Activated CD4-positive, alpha-beta T cell treated with anti-CD3 and anti-CD28 coated beads, Interleukin-2, amount 10 ng/mL, durations not matched to agents 24 days and 14 days (primary cell): ENCODE measurements at places on chromosomes 16 and 17. TPM values are rescaled to one million over a fixed set of nuclear protein-coding genes. Genes with fewer than 3 reads are reported as not detected.
A peak's percentile ranks its signal among the peaks of the same experiment; 100 is the strongest.

TCAP gene
- total RNA-seq, result 0.83 and 1.0 TPM in 2 replicates

C16orf46 gene
- 0.54 and 0.86 TPM in 2 replicates for total RNA-seq

- no peak overlapping the region for H3K27ac ChIP-seq
- no peaks in the 10 kb centered on the region for H3K4me1 ChIP-seq
- DNase-seq, result no peak
These were observed 7.6 kb downstream of the PDILT start for GRCh38 chr16:20396846-20397467.

DNA sequence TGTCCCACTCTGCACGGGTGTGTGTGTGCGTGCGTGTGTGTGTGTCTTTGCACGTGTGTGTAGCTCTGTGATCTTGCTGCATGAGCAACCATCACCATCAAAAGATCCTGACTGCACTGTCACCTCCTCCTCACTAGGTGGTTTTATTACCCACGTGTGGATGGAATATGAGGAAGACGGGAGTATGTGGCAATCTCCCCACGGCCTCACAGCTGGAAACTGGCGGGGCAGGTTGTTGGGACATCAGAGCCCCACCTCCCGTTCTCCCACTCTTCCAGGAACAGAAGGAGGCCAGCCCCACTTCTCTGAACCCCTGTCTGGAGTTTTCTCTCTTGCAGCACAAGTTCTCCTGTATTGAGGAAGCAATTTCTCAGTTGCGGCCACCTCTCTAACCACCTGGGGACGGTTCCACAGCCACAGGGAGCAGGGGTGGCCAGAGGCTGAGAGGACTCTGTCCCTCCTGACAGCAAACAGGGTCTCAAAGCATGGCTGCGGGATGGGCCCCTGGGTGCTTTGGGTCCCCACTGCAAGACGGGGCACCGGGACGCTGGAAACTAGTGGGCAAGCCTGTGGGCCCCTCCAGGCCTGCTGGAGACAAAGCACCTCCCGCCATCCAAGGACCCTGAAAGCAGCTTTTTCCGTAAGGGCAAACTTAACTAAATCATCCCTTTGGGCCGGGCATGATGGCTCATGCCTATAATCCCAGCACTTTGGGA, 27.9 kb upstream of the ATP2C2 start:
- no peak for DNase-seq
- H3K27me3 ChIP-seq, result peaks cover 6% of the 10 kb centered on the region
- no peak overlapping the region for H3K4me3 ChIP-seq
- no peaks in the 10 kb centered on the region for H3K4me1 ChIP-seq

- peaks cover 9% of the 10 kb centered on the region for H3K4me1 ChIP-seq
- H3K27ac ChIP-seq, result no peak overlapping the region
- peaks cover 30% of the 10 kb centered on the region for H3K27me3 ChIP-seq
These were observed 24.5 kb upstream of the TEKT1 start for GRCh38 chr17:6856051-6856450.

DNA sequence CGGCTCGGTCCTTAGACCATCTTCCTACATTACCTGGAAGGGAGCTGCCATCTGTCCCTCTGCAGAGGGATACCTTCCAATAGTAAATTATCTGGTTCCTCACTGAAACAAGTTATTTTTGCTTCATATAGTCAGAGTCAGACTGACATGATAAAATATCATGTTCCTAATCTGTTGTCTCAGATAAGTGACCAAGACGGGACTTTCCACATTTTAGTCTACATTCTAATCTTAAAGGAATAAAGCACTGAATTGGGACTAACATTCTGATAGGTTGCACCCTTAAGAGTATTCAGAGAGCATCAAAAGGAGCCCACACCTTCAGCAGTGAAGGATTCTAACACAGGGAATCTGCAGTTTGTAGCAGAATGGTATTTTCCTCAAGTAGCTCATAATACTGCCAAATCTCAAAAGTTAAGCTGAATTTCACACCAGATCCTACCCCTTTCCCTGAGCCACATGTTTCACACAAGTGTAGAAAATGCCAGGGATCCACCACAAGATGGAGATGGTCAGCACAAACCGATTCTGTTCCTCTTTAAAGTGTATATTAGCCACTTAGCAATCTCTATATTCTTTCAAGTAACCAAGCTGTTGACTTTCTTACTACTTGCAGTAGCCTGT, 13.4 kb downstream of the GINS2 start:
- peaks cover 12% of the 10 kb centered on the region for H3K4me1 ChIP-seq
- no peak for DNase-seq
- peak overlapping the region; percentile 11 for H3K27ac ChIP-seq
- no peak overlapping the region for H3K4me3 ChIP-seq

GRCh38 chr17:20852239-20852989, 190.4 kb downstream of the USP22 start:
- H3K4me1 ChIP-seq, result peaks cover 8% of the 10 kb centered on the region
- peak overlapping the region; percentile 73 for H3K4me3 ChIP-seq
- peak; percentile 67 for DNase-seq
- no peak overlapping the region for H3K27ac ChIP-seq

- H3K4me3 ChIP-seq, result no peak overlapping the region
- H3K27ac ChIP-seq, result no peak overlapping the region
- H3K36me3 ChIP-seq, result no peaks in the 10 kb centered on the region
- no peaks in the 10 kb centered on the region for H3K27me3 ChIP-seq
- no peaks in the 10 kb centered on the region for H3K4me1 ChIP-seq
- DNase-seq, result no peak
These were observed 250.3 kb upstream of the SOX9 start for GRCh38 chr17:71870546-71870862.

DNA sequence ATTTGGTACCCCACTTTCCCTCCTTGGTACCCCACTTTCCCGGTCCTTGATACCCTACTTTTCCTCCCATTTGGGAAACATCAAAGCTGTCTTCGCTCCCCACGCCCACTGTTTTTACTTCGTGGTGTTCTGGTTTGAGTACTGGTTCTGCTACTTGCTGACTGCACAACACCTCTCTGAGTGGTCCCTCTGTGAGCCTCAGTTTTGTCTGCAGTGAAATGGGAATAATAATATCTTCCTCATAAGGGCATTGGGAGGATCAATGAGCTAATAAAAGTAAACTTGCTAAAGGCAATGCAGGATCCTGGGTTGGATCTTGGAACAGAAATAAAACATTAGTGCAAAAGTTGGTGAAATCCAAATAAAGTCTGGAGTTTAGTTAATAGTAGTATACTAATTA, 70.0 kb upstream of the CLEC18A start:
- no peak overlapping the region for H3K27ac ChIP-seq
- peaks cover 34% of the 10 kb centered on the region for H3K36me3 ChIP-seq
- H3K4me3 ChIP-seq, result no peak overlapping the region
- no peak for DNase-seq

DNA sequence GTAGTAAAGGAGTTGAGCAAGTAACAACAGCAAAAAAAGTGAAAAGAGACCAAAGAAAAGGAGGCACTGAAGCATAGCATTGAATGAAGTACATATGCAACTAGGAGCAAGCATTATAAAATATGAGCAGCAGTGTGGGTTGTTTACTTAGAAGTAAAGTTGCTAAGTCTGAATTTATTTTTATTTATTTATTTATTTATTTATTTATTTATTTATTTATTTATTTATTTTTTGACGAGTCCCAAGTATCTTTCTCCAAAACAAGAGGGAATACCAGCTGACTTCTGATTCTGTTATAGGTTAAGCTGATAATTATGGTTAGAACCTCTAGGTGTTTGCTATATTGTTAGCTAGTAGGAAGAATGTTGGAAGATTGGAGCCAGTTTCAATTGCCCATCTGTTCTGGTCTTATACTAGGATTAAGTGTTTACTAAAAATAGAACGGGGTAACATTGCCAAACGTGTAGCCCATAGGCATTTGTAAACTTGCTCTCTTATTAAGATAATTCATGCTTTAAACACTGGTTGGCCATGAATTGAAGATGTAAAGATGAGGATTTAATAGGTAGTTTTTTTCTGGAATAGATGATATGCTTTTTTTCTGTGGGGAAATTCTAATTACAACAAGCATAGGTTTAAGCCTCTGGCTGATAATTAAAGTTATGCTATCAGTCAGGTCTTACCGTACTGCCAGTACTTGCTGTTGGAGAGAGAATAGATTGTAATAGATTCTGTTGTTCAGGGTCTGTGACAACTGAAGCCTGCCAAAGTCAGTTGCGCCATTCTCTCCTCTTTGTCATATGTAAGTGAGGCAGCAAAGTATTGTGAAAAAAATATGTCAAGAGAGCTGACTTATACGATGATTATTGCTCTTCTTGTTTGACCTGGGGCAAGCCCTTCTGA, 66.7 kb downstream of the PPM1E start:
- H3K36me3 ChIP-seq, result no peaks in the 10 kb centered on the region
- H3K27ac ChIP-seq, result no peak overlapping the region

DNA sequence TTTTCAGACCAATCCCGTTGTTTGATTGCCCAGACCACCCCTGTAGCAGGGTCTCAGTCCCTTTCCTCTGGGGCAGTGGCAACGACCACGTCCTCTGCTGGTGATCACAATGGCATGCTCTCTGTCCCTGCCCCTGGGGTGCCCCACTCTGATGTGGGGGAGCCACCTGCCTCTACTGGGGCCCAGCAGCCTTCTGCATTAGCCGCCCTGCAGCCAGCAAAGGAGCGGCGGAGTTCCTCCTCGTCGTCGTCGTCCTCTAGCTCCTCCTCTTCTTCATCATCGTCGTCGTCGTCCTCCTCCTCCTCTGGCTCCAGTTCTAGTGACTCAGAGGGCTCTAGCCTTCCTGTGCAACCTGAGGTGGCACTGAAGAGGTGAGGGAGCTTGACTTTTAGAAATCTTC, 9.2 kb downstream of the ELOB start:
- H3K27ac ChIP-seq, result no peak overlapping the region
- H3K27me3 ChIP-seq, result no peaks in the 10 kb centered on the region
- DNase-seq, result no peak
- H3K4me3 ChIP-seq, result no peak overlapping the region

DNA sequence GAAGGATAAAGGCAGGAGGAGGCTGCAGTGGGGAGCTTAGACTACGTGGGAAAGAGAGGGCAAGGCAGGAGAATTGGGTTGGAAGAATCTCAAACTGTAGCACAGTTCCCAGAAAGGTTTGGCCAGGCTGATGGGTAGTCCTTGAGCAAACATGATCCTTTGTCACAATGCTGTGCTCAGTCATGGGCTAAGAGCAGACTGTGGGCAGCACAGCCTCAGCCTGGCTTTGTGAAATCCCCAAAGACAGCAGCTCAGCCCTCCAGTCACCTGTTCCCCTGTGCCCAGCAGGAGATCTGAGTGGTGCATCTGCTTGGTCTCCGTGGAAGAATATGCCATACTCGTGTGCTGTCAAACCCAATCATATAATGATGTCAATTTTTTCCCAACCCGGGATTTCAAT, 10.6 kb upstream of the ENGASE start:
- H3K27ac ChIP-seq, result no peak overlapping the region
- no peaks in the 10 kb centered on the region for H3K36me3 ChIP-seq
- no peak overlapping the region for H3K4me3 ChIP-seq

DNA sequence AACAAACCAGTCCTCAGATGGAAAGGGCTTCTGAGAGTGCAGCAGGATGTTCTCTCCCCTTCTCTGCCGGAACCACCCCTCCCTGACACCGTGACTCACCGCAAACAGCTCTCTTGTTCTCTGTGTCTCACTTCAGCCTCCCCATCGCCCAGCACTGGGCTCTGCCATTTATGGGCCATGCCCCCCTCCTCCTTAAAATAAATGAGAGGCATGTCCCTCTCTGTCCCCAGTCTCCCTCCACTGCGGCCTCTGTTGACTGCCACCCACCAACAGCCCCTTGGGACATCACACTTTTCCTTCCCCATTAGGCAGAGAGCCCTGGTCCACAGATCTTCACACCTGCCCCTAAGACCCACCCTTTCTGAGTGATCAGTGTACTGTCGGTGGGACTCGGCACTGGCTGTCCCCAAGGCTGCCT, 6.3 kb downstream of the CCDC102A start:
- H3K4me3 ChIP-seq, result peak overlapping the region; percentile 84
- peaks cover 49% of the 10 kb centered on the region for H3K4me1 ChIP-seq
- peak; percentile 91 for DNase-seq

- no peaks in the 10 kb centered on the region for H3K36me3 ChIP-seq
- H3K27me3 ChIP-seq, result peaks cover 3% of the 10 kb centered on the region
- peaks cover 35% of the 10 kb centered on the region for H3K4me1 ChIP-seq
- DNase-seq, result no peak
- H3K4me3 ChIP-seq, result peak overlapping the region; percentile 43
- peak overlapping the region; percentile 91 for H3K27ac ChIP-seq
These were observed 4.8 kb downstream of the TNP2 start for GRCh38 chr16:11264155-11264832.
